NCI-H1092 treated with DMSO at 0.1 percent for 48 hours (cell line): ENCODE measurements at places on chromosomes 13 and 19.

DNA sequence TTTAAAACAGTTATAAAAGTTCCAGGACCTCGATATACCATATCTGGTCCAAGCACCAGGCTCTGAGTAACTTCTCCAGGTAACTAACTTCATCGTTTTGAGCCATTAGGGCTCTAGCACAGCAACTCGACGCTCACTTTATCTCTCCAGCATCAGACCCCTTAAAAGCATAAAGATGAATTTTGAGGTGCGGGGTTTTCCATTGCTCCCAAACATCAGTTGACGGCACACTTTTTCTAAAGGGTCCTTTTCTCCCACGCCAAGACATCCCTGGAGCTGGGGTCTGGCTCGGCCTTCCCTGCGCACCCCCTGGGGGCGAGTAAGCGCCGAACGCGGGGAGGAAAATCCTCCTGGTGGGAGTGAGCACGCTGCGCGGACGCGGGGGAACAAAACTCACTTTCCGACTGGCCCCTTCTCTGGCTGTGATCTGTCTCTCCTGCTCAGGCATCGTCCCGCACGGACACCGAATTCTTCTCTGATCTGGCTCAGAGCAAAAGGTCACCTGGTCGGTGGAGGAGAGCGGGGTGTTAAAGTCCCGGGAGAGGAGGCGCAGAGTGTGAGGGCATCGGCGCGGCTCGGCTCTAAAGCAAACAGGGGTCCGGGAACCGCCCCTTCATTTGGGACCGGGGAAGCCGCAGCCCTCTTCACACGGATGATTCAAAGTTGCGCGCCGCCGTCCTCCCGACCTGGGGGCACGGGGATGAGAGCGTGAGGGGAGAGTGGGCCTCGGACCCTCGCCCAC, at the start of gene ATP7B:
TSS of gene ATP7B (minus strand) at position 561 of the 742 bp plus-strand sequence. CDS start at position 448, 113 bp downstream.
- DNase-seq, result no peak

DNA sequence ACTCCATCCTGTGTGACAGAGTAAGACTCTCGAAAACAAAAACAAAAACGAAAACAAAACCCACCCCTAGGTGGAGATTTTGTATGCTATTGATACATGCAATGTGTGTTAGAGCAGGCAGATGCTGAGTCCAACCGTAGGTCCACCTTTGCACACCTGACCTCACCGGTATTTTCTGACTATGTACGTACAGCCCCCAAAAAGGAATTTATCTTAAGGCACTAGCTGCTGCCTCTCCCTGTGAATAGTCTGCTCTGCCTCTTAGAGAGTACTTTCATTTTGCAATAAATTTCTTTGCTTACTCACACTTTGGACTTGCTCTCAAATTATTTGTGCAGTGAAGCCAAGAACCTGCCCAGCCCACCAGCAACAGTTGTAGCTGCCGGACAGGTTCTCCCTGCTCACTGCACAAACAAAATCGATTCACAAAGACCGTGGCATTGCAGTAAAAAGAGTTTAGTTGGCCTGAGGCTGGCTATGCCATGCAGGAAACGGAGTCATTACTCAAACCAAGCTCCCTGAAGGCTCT, 8.2 kb upstream of the ZNF77 start:
- no peak for DNase-seq

- DNase-seq, result no peak
These were observed 3.2 kb upstream of the PLPP2 start for GRCh38 chr19:294341-294945.

GRCh38 chr19:39057615-39058014, 25.3 kb upstream of the FBXO27 start:
- DNase-seq, result no peak
